ENCODE measurements at places on chromosomes 16 and 17. TPM values are rescaled to one million over a fixed set of nuclear protein-coding genes. Genes with fewer than 3 reads are reported as not detected.

DNA sequence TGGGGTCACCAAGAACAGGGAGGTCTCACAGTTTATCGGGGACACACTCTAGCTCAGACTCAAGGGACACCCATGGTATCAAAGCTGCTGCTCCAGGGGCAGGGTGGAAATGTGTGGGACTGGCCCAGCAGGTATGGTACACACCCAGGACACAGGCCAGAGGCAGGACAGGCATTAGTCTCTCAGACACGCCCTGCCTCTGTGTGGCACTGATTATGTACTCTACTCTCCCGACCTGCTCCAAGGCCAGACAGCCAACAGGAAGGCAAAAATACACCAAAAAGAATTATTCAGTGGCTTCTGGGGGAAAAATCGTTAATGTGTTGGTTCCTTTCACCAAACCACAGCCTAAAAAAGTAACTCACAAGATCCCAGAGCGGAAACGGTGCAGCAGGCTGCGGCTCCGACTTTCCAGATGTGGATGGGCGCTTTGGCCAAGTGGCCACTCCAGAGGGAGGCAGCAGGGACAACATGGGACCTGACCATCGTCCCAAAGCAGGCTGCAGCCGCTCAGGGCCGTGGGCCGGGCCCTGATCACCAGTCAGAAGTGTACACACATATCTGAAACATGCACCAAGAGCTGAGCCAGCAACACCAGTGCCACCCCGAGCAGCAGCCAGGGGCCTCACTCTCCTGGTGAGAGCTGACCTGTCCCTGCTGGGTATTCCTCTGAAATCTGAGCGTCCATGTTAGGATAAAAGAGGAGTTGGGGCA is 1.0 kb upstream of the SIRT7 start:
- no peak for DNase-seq

DNA sequence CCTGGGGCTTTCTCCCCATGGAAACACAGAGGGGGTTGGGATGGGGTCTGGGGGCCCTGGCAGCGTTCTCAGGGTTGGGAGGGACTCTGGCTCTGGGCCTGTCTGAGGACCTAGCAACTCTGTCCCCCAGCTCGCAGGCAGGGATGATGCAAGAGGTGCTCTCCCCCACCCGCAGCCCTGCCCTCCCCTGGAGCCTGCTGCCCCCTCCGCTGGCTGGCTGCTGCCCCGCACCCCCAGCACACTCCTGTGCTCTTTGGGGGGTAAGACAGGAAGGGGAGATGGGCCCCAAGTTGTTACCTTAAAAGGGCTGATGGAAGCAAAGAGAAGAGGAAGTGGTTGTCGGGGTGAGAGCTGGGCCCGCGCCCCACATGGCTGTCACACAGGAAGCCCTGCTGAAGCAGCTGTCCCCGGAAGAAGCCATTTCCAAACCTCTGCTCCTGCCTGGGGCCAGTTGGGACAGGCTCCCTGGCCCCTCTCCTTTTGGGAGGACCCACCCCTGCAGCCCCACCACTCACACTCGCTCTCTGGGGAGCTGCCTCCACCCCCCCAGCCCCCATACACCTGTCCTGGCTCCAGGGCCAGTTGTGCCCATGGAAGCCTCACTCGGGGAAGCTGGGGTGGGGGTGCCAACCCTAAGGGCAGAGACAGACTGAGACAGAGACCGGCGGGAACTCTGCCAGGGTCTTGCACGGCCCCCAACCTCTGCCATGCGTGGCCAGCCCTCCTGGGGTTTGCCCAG is 2.5 kb downstream of the CORO1A start:
- DNase-seq, result peak; percentile 92

- DNase-seq, result no peak
Observed at GRCh38 chr17:76924345-76925342, 56.4 kb downstream of the MGAT5B start.

The HOXB3 gene
- total RNA-seq, result 12.1 TPM

The KRT9 gene
- not detected for total RNA-seq

The KRT12 gene
- total RNA-seq, result not detected

The RGS11 gene
- 0.10 TPM for total RNA-seq

The TEKT5 gene
- total RNA-seq, result not detected

Data from activated CD4-positive, alpha-beta memory T cell treated with anti-CD3 and anti-CD28 coated beads, Interleukin-2, amount 10 ng/mL, durations not matched to agents 7 days and 5 days (primary cell).